ENCODE measurements at places on chromosomes 1 and 21.

GRCh38 chr1:154862907-154863306 lies 7.2 kb downstream of the KCNN3 start:
- DNase-seq: no peak

GRCh38 chr1:176157995-176158394 lies 49.1 kb downstream of the COP1 start:
- DNase-seq: no peak

DNA sequence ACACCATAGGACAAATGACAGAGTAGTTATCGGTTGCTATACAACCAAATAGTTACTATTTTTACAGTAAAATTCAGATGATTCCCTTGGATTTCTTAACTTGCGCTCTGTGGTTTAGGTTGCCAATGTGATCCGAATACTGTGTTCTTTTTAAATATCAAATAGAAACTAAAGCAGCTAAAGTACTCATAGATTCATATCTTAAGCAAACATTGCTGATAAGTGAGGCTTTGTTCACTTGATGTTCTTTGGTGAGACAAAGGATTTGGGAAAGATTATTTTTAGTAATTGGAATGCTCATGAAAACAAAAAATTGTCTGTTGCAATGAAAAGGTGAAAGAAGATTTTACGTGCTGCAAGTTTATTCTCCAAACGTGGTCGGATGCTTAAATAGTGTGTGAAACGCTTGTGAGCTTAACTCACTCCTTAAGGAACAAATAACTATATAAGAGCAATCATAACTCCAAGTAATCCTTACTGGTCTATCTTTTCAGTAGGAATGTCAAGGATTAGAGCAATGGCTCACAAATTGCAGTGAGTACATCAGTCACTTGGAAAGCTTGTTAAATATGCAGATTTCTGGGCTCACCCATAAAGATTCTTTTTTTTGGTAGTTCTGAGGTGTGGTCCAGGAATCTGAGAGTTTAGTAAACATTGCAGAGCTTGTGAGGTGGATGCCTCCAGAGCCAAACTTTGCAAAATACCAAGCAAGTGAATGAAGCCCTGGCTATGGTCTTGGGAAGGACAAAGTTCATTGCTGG lies 31.8 kb upstream of the PDC start:
- DNase-seq: no peak

DNA sequence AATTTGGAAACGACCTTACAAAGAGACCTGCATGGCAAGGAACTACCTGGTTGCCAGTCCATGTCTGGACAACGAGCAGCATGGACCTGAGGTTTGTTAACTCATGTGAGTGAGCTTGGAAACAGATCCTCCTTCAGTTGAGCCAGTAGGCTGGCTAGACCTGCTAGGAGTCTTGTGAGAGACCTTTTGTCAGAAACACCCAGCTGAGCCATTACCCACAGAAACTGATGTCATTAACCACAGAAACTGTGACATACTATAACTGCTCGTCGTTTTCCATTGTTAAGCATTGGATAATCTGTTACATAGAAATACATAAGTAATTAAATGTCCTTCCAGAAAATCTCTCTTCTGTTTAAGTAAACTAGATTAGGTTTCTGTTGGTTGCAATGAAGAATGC lies 211.1 kb upstream of the C21orf91 start:
- DNase-seq: no peak

DNA sequence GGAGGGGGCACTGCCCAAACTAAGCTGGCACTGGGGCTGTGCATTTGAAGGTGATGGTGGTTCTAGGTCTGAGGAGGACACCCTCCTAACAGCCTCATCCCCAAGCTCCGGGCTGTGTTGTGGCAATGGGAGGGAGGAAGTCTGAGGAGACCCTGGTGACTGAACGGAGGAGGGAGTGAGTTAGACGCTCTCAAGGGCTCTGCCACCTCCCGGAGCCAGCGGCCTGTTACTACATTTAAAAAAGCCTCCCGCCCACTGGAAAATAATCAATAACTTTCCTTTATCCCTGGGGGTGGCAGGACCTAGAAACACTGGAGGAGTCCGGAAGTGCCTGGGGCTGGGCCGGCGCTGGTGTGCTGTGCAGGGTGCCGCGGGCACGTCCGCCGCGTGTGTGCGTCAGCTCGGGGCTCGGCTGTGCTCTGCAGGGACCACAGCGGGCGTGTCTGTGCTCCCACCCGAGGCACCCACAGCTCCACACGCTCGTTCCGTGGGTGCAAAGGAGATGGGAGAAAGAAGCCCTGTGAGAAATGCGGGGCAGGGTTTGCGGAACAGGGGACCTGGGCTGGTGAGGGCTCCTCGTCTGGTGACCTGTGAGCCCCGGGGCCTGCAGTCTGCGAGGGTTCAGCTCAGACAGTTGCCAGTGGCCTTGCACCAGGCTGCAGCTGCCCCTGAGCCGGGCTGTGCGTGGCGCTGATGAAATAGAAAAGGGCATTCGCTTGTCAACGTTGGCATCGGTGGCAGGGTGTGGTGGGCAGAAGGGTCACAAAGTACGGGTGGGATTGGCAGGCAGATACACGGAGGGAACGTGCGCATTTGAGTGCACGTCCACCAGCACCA lies 5.3 kb downstream of the SAMD11 start:
- no peak for DNase-seq

GRCh38 chr21:35281956-35282355 lies 232.9 kb upstream of the RUNX1 start:
- no peak for DNase-seq

GRCh38 chr1:23619299-23620188 lies 60.2 kb upstream of the ID3 start:
- peak; percentile 88 for DNase-seq

DNA sequence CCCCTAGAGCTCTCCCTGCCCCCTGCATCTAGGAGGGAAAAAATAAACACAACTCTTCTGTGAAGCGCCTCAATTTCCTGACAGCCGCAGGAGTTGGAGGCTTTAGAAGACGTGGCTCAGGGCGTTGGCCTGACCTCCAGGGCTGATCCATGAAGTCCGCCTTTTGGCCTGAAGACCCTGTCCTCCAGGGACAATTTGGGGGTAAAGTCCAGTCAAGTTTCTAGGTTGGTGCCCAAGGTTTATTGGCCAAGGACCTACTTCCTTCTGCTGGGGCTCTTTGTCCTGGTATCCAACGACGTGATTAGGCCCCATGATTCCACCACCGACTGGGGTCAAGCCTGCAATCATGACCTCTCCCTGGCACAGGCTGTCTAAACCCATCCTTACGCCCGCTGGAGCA lies 54.9 kb downstream of the PTPRF start:
- DNase-seq: no peak

DNA sequence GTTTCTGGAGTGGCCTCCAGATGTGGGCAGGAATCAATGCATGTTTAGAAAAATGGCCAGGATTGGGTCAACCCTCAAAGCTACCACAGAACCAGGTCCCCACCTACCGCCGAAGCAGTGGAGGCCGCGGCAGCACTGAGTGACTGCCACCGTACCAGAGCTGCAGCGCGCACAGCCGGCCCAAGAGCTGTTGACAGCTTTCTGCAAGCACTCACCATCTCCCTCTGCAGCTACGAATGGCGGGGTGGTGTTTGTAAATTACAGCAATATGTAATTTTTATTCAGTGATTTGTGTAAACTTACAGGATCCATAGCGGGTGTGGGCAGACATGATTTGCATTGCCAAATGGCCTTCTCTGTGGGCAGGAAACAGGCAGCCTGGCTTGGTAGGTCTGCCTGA lies 96.4 kb downstream of the CAMK2N1 start:
- no peak for DNase-seq

DNA sequence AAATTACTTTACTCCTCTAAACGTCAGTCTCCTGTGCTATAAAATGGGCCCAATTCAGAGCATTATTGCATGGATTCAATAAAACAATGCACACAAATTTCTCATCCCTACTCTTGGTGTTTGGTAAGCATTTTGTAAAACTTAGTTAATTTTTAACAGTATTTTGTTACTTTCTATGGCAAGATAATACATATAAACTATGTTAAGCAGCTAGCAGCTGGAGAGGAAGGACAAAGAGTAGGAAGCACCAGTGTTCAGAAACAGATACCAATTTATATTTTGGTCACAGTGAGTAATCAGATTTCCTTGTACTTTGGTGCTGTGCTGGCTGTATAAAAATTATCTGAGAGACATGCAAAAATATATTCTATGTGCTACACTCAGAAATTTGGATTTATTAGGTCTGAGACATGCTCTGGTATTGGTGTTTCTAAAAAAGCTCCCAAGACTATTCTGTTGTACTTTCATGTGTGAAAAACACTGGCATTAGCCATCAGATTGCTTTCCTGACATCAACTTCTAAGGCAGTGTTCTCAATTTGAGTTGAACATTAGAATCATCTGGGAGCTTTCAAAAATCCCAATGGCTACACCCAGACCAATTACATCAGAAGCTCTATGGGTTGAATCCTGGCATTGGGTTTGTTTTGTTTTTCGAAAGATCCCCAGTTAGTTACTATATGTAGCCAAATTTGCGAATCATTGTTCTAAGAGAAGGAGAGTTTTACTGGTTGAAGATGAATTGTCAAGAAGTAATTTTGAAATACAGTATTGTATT lies 100.3 kb upstream of the C1orf87 start:
- no peak for DNase-seq

Data from activated T-cell treated with anti-CD3 and anti-CD28 coated beads, Interleukin-2, amount 50 U/mL, for 1 hour (primary cell).